ENCODE measurements at places on chromosomes 4 and X. TPM values are rescaled to one million over a fixed set of nuclear protein-coding genes. Genes with fewer than 3 reads are reported as not detected.

The GABRG1 gene
- not detected for total RNA-seq

The ZNF182 gene
- total RNA-seq, result 6.5 TPM

The AWAT2 gene
- not detected for total RNA-seq

The SORCS2 gene
- total RNA-seq, result not detected

The MYOZ2 gene
- total RNA-seq, result not detected

The ADH1C gene
- total RNA-seq, result not detected
